ENCODE measurements at places on chromosomes 3 and 15.

DNA sequence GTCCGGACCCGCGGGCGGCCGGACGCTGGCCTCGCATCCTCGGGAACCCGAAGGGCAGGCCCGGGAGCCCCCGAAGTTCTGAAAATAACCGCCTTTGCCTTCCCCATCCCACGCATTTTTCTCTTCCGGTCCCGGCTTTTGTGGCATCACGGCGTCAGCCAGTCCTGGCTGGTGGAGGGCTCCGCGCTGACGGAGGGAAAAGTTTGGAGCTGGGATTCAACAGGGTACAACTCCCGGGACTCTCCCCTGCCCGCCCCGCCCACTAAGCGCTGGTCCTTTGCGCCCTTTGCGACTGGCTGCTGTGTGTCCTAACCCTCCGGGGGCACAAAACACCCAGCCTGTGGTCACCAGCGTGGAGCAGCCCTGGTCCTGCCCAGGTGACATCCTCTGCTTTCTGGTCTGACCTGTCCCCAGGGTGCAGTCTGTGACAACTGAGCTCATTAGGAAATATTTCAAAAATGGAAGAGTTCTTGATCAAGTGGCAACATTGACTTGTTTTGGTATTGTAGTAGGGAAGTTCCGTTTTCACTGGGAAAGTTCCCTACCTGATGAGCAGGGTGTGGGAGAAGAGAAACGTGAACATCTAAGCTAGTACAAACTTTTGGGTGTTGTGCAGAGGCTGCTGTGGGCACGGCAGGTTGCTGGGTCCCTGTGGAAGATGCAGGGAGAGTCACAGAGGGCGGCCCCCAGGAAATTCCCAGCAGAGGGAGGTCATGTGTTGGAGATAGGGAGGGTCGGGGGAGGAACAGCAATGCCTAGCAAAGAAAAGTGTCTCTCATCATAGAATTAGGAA is 775 bp downstream of the ARNT2 start:
- DNase-seq = no peak

DNA sequence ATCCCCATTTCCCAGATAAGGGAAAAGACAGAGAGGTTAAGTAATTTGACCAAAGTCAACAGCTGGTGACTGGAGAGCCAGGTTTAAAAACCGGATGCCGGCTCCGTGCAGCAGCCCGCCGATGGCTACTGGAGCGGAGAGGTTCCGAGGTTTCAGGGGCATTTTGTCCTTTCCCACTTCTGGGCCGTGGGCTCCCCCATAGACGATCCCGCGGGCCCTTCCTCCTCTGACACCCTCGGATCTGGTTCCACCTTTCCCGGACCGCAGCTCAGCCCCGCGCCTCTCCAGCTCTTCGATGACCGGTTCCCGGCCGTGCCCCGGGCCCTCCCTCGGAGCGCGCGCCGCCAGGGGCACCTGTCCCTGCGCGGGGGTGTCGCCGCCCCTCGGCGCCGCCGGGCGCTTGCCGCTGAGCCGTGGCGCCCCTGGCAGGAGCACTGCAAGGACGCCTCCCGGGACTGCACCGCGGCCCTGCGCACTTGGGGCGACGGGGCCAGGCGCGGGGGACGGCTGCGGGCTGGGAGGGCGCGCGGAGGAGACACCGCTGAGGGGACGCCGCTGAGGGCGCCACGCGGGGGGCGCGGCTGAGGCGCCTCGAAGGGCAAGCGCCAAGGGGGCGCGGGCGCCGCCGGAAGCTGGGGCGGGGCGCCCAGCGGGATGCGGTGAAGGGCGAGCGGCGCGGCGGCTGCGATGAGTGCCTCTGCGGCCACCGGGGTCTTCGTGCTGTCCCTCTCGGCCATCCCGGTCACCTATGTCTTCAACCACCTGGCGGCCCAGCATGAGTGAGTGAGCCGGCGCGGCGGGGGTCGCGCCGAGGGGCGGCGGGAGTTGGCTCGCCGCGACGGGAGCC is at the start of gene TM6SF1:
Gene TM6SF1, plus strand, starts transcription at position 652 of the 847 bp plus-strand sequence. Its CDS starts 36 bp downstream, at position 688.
- peak; percentile 53 for DNase-seq

DNA sequence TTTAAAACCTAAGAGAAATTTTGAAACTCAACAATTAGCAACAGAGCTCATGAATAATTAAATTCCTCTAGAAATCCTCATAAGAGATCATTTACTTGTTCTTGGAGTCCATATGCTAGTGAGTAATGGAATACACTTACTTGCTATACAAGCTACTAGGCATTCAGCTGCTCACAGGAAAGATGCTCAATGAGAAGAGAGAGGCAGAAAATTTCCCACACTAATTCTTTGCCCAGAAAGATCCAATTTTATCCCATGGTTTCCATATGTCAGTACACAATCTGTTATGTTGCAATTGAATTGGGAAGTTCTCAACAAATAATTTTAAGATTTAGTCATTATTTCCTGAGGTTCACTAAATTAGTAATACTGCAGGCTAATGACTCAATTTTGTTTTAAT is 310.4 kb downstream of the RYR3 start:
- no peak for DNase-seq

- no peak for DNase-seq
Measured at GRCh38 chr3:114355653-114356052, 61.8 kb downstream of the TIGIT start.

DNA sequence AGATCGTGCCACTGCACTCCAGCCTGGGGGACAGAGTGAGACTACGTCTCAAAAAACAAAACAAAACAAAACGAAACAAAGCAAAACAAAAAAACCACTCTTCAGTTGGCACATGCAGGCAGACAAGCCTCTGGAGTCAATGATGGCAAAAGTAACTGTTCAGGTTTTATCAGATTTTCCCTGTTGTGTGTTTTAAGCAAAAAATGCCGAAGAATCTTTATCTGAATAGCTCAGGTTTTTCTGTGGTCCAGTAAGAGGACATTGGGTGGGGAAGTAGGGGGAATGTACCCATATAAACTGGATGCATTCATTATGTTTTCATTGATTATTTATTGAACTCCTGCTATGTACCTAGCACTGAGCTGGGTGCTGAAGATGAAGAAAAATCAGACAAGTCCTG is 20.8 kb upstream of the BCL2A1 start:
- no peak for DNase-seq

- DNase-seq = no peak
Measured at GRCh38 chr3:79986338-79986737, 218.5 kb upstream of the ROBO1 start.

DNA sequence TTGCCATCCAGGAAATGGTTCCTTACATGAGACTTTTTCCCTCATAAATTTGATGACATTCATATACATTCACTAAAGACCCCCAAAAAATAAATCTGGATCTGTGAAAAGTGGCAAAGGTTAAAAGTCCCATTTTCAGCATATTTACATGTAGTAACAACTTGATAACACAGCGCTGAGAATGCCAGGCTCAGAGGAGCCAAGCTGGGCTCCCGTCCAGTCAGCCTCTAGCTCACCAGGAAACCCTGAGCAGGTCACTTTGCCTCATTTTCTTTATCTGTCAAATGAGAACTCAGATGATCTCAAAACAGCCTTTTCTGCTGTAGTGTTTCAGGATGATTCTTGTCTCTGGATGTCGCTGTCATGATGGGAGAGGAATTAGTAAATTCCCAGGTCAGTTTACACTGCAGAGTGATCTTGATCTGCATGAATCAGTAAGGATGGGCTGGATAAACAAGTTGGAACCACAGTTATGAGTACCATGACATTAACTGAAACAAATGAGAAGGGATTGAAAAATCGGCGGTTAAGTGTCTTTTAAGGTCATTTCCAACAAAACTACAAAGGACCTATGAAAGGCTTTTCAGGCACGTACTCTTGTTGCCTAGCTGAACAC is 82.8 kb downstream of the PPARG start:
- DNase-seq = no peak

- DNase-seq = no peak
Measured at GRCh38 chr15:37516621-37517020, 416.3 kb upstream of the MEIS2 start.

- DNase-seq = no peak
Measured at GRCh38 chr15:25718597-25718996, 144.5 kb downstream of the ATP10A start.

GRCh38 chr15:71768184-71768583 is 42.2 kb upstream of the NR2E3 start:
- no peak for DNase-seq

DNA sequence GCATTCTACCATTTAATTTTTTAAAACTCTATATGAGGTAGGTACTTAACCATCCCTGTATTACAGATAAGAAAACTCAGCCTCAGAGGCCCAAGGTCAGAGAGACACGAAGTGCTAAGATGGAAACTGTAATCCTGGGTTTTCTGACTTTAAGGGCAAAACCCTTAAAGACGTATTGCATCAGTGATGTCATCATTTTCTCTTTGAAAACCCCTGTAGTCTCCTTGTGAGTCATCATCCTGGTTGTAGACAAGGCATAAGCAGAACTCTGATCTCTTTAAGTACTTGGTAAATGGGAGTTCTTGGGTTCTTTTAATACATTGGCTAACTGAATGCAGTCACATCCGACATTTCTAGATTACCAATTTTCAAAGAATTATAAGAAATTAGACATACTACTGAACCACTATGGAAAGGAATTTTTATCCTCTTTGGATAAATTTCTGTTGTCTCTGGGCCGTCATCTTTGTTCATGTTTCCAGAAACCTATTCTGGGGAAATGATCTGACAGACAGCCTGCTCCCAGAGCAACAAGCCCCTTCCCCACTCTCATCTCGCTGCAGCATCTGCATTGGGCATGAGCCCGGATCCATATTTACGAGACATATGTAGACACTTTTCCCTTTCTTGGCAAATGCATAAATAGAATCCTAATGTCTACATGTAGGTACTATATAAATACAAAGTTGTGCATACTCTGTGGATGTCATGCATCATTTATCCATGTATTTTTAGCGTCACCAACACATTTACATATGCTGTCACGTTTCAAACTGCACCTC is 48.7 kb upstream of the MDFIC2 start:
- DNase-seq = peak; percentile 3

GRCh38 chr3:154023148-154023547 is 98.0 kb upstream of the ARHGEF26 start:
- DNase-seq = no peak

DNA sequence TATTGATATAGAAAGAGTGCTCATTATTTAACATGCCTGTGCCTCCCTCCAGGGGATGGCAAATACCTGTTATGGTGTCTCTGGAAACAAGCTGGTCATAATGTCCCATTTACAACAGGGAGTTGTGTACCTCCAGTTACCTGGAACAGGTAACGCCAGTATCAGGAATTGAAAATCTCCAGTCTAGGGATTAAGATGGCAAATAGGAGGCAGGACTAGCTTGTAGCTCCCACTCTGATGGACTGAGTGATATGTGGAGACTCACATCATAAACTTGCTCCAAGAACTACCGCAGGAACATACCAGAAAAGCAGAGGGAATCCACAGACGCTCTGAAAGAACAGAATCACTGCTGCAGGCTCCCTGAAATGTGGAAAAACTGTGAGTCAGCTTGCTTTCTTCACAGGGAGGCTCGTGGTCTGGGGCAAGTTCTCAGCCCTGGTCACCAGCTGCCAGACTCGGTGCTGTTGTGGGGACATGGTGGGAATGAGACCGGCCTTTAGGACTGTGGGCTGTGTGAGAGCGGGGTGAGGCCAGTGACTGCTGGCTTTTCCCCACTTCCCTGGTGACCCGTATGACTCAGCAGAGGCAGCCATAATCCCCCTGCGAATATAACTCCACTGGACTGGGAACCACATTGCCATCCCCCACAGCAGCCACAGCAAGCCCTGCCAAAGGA is 97.4 kb downstream of the KCNAB1 start:
- DNase-seq = no peak

DNA sequence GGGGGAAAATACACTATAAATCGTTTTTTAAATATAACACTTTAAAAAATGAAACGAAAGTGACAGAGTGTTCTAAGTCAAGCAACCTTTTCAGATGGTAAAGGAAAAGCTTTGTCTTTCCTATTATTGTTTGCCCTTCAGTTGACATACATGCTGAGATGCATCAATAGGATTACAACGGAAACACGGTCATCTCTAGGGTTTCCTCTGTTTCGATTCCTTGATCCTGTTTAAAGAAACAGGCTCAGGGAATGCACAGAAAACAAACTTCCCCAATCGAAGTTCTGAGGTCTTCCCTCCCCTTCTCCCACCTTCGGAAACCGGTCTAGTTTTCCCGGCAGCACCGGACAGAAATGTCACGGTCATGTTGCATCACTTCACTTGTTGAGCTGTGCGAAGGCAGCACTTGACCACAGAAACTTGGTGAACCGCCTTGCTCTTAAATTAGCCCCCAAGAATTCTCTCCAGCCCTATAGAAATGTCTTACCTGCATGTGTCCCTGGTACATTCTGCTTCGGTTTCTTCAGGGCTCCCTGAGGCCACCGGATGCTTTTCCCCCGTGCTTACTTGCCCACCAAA is 556 bp downstream of the PEX5L start:
- DNase-seq = no peak

DNA sequence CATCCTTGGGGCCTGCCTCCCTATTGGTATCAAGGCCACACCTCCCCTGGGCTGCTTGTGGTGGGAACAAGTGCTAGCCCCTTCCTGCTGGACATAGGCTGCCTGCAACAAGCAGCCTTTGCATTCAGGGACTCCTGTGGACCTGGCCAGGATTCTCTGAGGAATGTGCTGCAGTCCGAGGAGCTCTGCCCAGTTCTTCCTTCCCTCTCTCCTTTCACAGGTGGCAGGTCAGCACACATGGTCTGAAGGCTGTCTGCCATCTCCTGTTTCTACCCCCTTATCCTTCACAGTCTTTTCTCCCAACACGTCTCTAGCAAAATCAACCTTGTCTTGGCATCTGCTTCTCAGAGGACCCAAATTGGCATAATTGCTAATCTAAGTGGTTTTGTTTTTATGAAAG is 97.0 kb upstream of the LIPC start:
- DNase-seq = no peak

DNA sequence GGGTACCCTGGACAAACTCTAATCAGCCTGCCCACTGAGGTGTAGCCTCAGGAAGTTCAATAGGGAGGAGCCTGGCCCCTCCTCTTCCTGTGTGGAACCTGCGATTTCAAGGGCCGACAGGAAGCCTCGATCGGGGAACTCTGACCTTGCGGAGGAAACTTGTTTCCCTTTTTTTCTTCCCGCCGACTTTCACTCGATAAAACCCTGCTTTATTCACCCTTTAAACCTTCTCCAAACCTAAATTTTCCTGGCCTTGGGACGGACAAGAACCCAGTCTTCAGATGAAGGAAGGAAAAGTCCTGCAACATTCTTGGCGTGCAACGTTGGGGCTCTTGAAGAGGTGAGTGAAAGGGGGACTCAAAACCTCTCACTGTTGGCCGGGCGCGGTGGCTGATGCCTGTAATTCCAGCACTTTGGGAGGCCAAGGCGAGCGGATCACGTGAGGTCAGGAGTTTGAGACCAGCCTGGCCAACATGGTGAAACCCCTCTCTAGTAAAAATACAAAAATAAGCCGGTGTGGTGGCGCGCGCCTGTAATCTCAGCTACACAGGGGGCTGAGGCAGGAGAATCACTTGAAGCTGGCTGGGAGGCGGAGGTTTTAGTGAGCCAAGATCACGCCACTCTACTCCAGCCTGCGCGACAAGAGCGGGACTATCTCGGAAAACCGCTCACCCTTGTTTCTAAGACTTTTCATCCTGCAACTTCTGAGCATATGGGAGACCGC is 208.2 kb downstream of the ZNF385D start:
- DNase-seq = no peak
